ENCODE measurements at places on chromosomes 5 and 9.

- DNase-seq = no peak
Measured at GRCh38 chr5:111551161-111551560, 38.8 kb upstream of the STARD4 start.

- no peak for DNase-seq
Measured at GRCh38 chr9:468766-469426, 254.2 kb downstream of the DOCK8 start.

DNA sequence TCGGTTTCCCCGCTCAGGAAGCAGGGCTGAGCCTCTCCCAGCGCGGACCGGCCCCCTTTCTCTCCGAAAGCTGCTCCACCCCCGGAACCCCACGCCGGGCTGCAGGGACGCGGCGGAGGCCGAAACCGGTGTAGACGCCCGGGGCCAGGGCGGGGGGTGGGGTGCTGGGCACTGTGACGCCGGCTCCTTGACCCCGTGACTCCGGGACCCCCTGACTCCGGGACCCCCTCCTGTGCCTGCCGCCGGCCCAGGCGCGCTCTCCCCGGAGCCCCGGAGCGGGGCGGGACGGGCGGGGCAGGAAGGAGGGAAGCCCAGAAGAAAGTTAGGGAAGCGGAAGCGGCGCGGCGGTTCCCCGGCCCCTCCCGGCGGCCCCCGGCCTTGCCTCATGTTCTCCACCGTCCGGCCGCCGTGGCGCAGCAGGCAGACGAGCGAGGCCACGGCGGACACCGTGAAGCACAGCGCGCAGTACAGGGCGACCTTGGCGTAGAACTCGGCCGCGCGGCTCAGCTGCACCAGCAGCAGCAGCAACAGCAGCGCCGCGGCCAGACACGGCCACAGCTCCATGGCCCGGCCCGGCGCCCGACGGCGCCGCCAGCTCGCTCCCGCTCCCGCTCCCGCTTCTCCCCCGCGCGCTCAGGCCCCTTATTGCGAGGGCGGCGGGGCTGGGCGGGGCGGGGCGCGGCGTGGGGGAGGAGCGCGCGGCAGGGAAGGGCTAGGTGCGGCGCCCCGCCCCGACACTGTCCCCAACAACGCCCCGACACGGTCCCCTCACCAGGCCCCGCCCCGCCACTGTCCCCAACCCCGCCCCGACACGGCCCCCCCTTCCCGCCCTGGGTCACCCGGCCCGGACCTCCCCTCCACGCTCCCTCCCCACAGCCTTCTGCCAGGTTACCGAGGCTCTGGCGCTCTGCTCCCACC lies at the start of gene AGPAT2:
AGPAT2 (minus strand) TSS at position 664 of the 918 bp plus-strand sequence; CDS start at position 564, 100 bp downstream.
- DNase-seq = peak; percentile 60

GRCh38 chr5:42791151-42791550 lies 20.5 kb downstream of the SELENOP start:
- no peak for DNase-seq

GRCh38 chr5:38534156-38534453 lies 22.3 kb downstream of the LIFR start:
- DNase-seq = no peak

All from EL (cell line).